AG09309 (cell line): ENCODE measurements at places on chromosomes 13 and 19.

DNA sequence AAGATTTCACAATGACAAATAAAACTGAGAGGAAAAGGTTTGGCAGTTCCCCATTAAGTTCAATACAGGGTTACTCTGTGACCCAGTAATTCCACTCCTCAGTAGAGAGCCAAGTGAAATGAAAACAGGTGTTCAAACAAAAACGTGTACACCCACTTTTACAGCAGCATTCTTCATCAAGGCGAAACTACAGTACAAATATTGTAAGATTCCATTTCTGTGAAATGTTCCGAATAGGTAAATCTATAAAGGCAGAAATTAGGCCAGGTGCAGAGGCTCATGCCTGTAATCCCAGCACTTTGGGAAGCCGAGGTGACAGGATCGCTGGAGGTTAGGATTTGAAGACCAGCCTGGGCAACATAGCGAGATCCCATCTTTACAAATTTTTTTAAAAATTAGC, 8.9 kb upstream of the GDF15 start:
- DNase-seq: no peak

GRCh38 chr13:71590654-71591148, 276.3 kb downstream of the DACH1 start:
- no peak for DNase-seq

DNA sequence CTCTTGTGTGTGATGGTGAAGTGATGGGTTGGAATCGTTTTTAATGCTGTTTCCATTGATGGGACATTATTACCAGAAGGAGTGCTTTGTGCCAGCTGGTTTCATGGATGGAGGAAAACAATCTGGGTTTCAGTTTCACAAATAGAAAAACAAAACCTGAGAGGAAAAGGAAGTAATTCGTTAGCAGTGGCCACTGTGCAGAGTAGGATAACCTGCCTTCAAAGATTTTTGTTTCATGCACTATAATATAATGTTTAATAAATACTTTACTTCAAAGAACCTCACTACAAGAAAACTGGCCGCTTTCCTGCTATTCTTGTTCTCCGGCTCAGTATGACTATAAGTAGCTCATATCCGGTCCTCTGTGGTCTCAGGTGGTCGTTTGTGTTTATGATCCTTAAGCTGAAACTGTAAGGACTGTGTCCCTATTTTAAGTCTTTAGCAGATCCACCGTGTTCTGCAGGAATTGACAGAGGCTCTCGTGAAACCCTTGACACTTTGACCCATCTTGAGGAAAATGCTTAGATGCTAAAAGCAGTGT, 104.7 kb downstream of the GGACT start:
- no peak for DNase-seq

DNA sequence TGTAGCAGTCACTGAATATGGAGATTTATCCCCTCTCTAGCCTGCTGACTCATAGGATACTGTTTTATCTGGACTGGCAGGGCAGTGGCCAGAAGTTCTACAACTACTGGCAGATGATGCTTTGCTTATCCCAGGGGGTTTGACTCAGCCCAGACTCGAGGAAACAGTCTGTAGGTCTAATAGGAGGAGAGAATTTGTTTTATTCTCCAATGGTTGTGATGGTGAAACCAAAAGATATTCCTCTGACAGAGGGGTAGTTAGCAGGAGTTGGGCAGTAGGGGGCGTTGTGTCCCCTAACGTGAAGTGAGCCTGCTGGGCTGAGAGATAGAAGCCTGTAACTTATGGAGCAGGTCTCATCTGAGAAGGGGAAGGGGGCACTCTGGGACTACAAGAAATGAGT, 74.9 kb downstream of the WTIP start:
- peak; percentile 16 for DNase-seq

DNA sequence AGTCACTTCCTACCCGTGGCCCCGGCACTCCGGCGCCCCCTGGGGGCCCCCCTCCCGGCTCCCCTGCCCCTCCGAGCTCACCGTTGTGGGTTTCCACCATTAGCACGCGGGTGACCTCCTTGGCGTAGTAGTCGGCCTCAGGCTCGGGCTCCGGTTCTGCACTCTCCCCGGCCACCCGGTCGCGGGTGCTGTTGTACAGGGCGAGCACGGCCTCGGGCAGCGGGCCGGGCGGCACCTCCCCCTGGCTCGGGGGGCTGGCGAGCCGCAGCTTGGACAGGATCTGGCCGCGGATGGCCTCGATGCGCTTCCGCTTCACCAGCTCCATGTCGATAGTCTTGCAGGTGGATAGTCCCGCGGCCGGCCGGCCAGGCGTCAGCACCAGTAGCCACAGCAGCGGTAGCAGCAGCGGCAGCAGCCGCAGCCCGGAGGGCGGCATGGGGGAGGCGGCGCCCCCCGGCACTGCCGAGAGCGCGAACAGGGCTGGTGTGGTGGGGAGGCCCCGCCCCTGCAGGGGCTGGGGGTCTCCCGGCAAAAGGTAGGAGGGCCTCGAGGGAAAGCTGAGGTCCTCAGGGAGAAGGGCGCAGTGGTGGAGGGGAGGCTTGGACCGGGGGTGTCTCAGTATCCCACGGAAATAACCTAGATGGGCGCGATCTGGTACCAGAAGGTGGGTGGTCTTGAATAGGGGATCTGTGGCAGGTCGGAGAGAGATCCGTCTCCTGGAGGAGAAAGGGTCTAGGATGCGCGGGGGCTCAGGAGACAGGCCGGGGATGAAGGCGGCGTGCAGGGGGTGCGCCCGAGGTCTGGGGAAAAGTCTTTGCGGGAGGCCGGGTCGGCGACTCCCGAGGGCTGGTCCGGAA, 885 bp downstream of the TGFB1 start:
- DNase-seq: no peak

- DNase-seq: peak; percentile 2
These were observed 1.0 kb upstream of the CEACAM1 start for GRCh38 chr19:42529248-42529764.

DNA sequence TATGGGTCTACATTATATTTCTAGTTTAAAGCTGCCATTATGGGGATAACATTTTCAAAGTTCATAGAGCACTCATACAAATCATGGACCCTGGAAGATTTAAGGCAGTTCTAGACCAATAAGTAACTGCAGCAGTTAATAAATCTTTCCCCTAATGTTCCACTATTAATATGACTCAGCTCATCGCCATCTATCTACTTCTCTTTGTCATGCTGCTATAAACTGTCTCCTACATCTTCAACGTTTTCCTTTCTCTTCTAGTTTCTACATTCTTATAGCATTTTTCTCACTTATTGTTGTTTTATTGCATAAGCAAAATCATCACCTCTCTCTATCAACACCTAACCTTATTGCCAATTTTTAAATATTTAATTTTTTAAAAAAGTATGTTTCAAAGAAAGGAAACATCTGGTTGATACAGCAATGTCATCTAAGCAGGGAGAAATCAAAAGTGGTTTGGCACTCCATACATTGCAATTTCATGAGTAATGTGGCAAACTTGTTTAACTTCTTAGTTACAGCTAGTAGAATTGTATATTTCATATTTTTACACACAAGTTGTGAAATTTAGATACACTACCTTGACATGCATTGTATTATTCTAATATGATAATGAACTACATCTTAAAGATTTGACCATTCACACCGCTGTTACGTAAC, 1500.4 kb upstream of the MIR17HG start:
- no peak for DNase-seq

DNA sequence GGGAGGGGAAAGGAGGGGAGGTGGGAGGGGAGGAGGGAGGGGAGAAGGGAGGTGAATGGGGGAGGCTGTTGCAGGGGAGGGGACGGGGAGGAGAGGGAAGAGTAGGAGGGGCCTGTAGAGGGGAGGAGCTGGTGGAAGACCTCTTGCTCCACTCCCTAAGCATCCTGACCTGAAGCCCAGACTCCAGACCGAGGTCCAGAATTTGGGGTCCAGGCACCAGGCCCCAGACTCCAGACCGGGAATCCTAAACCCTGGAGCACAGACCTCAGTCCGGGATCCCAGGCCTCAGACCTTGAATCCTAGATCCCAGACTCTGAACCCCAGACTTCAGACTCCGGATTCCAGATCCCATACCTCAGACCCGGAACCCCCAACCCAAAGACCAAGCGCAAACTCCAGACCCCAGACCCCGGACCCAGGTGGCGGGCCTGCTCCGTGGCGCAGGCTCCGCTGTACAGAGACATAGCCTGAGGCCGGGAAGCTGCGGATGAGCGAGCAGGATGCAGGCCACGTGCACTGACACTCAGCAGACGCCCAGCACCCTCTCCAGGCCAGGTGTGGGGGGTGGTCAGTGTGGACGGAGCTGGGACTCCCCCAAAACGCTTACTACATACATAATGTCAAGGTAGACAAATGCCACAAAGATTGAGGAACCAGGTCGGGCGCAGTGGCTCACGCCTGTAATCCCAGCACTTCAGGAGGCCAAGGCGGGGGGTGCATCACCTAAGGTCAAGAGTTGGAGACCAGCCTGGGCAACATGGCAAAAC, 710 bp upstream of the BTBD2 start:
- peak; percentile 49 for DNase-seq

DNA sequence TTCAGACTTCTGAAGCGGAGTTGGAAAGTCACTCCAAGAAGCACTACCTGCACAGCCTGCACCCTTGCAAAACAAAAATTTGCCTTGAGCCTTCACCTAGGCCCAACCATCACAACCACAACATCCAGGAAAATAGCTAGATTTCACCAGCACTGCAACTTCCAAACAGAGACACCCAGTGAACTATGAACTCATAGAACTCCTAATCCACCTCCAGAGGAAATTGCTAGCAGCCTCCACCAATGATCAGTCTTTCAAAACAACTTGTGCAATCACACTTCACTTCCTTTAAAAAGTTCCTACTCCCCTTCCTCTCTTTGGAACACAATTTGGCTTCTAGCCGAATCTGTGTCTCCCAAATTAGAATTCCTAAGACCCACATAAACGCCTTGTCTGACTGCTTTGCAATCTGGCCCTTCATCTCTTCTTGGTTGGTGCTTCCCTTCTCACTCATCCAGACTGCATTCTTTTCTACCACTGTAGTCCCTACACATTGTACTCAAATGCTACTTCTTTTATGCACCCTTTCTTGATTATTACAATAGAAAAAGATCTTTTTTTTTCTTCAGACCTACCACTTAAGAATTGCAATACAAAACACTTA, 489.2 kb upstream of the ARGLU1 start:
- no peak for DNase-seq

GRCh38 chr19:50599427-50599826, 31.2 kb upstream of the LRRC4B start:
- DNase-seq: no peak

DNA sequence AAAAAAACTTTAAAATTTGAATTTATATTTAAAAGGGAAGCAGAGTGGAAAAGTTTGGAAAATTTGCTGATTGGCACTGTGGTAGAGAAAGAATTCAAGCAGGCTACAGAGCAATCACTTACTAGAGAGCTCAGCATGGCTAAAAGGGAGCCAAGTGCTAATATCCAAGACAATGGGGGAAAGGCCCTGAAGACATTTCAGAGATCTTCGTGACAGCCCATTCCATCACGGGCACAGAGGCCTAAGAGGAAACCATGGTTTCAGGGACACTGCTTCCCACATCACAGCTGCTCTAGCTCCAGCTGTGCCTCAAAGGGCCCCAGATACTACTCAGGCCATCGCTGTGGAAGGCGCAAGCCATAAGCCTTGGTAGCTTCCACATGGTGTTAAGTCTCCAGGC, 73.7 kb downstream of the SGCG start:
- no peak for DNase-seq

DNA sequence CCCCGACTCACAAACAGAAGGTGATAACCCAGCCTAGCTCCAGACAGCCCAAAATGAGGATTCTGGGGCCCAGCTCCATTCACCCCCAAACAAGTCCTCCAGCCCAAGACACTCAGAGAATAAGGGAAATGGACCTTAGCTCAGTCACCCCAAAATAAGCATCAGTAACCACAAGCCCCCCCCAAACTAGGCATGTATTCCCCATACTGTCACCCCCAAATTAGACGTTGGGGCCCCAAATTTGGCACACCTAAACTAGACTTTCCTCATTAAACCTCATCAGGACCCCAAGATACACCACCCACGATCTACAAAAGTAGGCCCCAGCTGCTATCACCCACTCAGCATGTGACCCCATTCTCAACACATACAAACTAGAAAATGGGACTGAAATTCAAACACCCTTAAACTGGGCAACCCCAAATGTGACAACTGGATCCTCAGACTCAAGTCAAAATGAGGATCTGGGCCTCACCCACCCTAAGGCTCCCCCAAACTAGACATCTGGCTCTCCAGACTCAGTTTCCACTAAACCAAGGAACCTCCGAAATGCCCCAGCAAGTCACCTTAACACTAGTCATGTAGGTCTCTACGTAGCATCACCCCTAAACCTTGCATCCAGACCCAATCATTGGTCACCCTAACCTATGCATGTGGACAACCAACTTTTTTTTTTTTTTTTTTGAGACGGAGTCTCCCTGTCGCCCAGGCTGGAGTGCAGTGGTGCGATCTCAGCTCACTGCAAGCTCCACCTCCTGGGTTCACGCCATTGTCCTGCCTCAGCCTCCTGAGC, 13.4 kb upstream of the ERFL start:
- no peak for DNase-seq

DNA sequence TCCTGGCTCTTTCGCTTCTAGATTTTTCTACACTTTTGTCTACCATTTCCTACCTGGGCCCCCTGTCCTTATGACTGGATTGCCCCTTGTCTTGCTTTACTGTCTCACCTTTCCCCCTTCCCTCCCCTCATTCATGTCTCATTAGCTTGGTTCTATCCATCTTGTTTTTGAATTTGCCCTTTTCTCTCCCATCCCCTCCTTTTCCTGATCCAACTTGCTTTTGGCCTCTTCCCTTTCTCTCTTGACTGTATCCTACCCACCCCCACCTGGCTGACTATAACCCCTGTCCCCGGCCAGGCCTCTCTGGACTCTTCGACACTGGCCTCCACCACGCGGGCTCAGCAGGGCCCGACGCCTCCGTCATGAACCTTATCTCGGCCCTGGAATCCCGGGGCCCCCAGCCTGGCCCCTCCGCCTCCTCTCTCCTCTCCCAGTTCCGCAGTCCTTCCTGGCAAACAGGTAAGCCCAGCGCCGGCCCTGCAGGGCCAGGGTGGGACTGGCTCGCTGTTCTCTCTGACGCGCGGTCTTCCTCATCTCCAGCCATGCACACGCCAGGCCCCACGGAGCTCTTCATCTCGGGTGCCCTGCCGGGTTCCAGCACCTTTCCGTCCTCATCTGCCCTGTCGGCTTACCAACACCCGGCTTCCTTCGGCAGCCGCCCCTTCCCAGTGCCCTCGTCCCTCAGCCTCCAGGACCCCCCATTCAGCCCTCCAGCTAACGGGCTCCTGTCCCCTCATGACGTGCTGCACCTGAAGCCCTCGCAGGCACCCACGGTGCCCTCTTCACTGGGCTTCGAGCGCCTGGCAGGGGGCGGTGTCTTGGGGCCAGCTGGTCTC, 3.4 kb downstream of the PRR12 start:
- no peak for DNase-seq

- DNase-seq: no peak
These were observed 350.1 kb downstream of the PCDH9 start for GRCh38 chr13:66879988-66880387.

GRCh38 chr19:16164222-16164890, 9.0 kb downstream of the CIB3 start:
- DNase-seq: no peak
